Colonic mucosa (tissue), 4 donors: ENCODE measurements at places on chromosomes 2 and 18. TPM values are rescaled to one million over a fixed set of nuclear protein-coding genes. Genes with fewer than 3 reads are reported as not detected.

DNA sequence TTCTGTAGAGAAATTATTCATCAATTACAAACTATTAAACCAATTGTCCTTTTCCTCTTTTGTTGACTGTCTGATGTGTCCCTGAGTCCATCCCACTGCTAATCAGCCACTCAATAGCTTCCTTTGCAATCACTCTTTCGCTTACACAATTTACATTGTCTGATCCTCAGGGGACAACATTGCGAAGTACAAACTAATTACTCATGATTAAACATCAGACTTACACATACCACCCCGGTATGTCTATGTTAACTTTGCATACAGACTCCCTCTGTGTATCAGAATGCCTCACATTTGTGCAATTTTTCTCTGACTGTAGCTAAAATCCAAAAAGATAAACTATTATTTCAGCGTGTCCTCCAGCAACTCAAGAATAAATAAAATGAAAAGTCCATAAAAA is 264.4 kb upstream of the REV1 start:
- no peak overlapping the region for H3K27ac ChIP-seq
- no peak overlapping the region for H3K4me3 ChIP-seq
- no peak for DNase-seq
- no peaks in the 10 kb centered on the region for H3K36me3 ChIP-seq
- no peaks in the 10 kb centered on the region for H3K4me1 ChIP-seq

UGT1A10 gene
- total RNA-seq = 45.2 TPM

MAL gene
- total RNA-seq = 0.54 TPM

ERICH2 gene
- not detected for total RNA-seq

SULT1C4 gene
- 0.59 TPM for total RNA-seq

GRCh38 chr18:59549503-59550173 is 147.6 kb downstream of the CCBE1 start:
- no peak overlapping the region for H3K27ac ChIP-seq
- H3K27me3 ChIP-seq = no peaks in the 10 kb centered on the region
- no peak overlapping the region for H3K4me3 ChIP-seq
- no peak for DNase-seq
- H3K4me1 ChIP-seq = no peaks in the 10 kb centered on the region

DNA sequence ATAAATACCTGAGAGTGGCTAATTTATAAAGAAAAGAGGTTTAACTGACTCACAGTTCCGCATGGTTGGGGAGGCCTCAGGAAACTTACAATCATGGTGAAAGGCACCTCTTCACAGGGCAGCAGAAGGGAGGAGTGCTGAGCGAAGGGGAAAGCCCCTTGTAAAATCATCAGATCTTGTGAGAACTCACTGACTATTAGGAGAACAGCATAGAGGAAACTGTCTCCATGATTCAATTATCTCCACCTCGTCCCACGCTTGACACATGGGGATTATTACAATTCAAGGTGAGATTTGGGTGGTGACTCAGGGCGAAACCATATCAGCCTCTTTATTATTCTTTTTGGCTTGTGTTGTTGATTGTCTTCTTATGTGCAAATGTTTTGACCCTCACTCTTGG is 76.2 kb downstream of the WDR7 start:
- H3K27ac ChIP-seq = no peak overlapping the region
- H3K4me3 ChIP-seq = no peak overlapping the region
- no peaks in the 10 kb centered on the region for H3K36me3 ChIP-seq
- no peak for DNase-seq
- no peaks in the 10 kb centered on the region for H3K4me1 ChIP-seq
- H3K27me3 ChIP-seq = no peaks in the 10 kb centered on the region

DNA sequence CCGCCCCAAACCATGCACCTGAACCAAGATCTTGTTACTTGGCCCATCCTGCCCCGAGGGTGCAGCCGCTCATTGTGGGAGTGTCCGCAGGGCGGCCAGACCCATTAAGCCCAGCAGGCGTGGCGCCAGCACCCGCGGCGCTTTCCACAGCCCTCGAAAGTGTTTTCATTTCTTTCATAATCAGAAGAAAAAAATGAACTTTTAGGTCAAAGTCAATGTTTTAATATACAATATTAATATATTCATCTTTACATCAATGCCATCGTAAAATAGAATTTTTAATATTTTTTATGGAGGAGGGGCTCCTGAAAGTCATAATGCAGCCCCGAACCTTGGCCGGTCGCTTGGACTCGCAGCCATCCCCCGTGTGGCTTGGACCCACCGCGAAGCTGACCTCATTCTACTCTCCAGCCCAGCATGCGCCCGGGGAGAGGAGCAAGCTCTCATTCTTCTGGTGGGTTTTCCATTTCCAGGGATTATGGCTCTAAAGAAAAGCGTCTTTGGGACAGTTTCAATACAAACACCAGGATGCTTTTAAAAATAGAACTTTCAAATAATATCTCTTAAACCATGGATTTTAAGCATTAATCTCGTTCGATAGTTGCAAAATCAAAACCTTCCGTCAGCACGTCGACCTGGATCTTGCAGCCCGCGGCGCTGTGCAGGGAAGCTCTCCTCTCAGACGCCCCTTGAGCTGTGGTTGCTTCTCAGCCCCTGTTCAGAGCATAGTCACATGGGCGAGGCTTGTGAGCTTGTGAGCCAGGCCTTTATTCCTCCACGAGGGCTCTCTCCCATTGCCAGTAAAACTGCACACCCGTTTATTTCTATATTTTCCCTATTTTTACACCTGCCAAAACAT is 17.2 kb upstream of the ASB1 start:
- H3K27ac ChIP-seq = no peak overlapping the region
- no peaks in the 10 kb centered on the region for H3K36me3 ChIP-seq
- H3K4me3 ChIP-seq = no peak overlapping the region
- H3K27me3 ChIP-seq = no peaks in the 10 kb centered on the region
